ENCODE measurements at places on chromosomes 12 and 14.

DNA sequence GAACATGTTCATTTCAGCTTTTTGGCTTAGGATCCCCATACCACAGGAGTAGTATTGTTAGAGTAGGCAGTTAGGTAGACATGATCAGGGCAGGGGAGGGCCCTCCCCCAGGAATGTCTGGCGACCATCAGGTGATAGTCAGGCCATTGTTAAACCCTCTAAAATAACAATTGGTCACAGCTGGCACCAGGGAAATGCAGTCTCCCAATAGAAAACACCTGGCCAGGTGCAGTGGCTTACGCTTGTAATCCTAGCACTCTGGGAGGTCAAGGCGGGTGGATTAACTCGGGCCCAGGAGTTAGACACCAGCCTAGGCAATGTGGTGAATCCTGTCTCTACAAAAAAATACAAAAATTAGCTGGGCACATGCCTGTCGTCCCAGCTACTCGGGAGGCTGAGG, 187.1 kb downstream of the MON2 start:
- no peak for DNase-seq

DNA sequence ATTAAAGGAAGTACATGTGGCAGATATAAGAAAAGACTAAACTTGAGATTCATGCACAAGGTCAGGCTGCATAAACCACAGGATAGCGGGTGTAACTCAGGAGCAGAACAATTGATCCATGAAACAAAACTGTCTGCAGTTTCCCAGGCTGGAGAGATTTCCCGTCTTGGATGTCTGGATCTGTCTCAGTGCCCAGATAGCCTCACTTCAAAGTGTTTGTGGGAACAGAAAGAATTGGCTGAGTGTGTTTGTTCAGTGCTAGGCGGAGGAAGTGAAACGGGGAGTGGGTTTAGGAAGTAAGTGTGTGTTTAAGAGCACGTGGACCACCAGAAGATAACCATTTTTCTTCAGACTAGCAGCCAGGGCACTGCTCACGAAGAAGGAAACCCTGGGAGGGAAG, 1.4 kb upstream of the RNASE10 start:
- DNase-seq = no peak

- no peak for DNase-seq
Measured at GRCh38 chr14:21204167-21205025, 48.5 kb upstream of the OR5AU1 start.

- DNase-seq = no peak
Measured at GRCh38 chr12:7160183-7160582, 29.3 kb upstream of the PEX5 start.

DNA sequence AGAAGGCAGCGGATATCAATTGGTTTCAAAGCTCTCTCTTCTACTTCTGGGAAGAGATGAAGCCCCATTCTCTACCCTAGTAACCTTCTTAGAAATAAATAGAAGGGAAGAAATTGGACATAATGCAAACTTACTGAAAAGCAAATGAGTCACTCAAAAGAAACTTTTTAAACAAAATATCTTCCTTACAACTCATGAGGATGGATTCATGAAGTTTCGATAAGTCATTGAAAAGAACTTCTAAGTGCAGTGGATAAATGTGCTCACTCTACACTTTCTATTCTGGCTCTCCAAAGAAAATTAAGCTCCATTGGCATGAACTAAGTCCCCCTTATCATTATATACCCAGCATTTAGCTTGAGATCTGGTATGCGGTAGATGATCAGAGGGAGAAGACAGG, 899.5 kb downstream of the RPS29 start:
- DNase-seq = no peak

GRCh38 chr14:36582011-36582873, at the start of gene NKX2-8:
Gene NKX2-8, minus strand, starts transcription at chr14:36582614. Its CDS starts 225 bp downstream, at chr14:36582389.
- no peak for DNase-seq

DNA sequence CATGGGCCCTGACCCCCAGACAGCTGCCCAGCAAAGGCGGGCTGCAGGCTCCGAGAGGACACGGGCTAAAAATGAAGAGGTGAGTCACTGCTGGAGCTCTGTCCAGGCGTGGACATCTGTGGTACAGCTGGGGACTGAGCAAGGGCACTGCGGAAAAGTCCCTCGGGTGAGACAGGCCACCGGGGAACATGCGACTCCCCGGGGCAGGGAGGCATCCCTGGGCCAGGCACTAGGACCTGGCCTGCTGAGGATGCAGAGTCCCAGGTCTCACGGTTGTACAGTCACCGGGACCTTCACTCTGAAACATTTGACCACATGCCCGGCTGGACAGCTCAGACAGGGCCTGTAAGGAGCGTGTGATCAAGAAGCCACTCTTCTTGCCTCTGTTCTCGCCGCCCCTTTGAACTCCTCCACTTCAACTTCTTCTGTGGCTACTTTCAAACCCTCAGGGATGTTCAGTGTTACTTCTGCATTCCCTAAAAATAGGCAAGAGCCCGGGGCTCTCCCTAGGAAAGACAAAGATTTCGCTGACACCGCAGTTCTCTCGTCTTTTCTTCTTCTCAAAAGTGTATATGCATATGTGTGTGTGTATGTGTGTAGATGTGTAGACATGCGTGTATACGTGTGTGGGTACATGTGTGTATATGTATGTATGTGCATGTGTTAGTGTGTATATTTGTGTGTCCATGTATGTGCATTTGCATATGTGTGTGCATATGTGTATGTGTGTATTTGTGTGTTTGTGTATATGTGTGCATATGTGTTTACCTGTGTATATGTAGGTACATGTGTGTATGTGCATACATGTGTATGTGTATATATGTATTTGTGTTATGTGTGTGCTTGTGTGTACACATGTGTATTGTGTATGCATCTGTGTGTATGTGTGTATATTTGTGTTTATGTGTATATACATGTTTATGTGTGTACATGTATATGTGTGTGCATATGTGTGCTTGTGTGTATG, 5.0 kb upstream of the RFLNA start:
- DNase-seq = no peak

GRCh38 chr12:109378569-109378968, 30.9 kb downstream of the MYO1H start:
- DNase-seq = no peak

- DNase-seq = no peak
Measured at GRCh38 chr14:44352201-44352600, 154.9 kb downstream of the FSCB start.

DNA sequence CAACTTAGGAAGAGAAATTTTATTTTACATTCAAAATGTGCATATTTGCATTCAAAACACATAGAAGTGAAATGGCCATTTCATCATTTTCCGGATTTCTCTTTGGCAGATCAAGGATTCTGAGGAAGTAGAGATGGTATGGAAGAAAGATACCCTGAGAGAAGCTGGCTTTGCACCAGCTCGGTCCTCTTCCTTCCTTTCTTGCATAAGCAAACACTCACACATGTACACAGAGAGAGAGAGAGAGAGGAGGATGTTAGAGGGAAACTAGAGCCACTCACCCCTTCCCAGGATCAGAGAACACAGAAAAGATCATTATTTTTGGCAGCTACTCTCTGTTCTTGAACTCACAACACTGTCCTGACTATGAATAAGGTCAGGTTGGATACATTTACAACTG, 15.6 kb upstream of the PLEKHD1 start:
- no peak for DNase-seq

DNA sequence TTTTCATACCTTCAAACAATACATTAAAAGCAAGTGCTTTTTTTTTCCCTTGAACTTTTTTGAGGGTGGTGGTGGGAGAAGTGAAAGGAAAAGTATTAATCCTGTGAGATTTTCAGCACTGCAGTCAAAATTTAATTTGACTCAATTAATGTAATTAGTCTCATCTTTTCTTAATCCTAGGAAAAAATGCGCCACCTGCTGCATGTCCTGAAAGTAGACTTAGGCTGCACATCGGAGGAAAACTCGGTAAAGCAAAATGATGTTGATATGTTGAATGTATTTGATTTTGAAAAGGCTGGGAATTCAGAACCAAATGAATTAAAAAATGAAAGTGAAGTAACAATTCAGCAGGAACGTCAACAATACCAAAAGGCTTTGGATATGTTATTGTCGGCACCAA, 52.2 kb downstream of the SPATA7 start:
- no peak for DNase-seq

DNA sequence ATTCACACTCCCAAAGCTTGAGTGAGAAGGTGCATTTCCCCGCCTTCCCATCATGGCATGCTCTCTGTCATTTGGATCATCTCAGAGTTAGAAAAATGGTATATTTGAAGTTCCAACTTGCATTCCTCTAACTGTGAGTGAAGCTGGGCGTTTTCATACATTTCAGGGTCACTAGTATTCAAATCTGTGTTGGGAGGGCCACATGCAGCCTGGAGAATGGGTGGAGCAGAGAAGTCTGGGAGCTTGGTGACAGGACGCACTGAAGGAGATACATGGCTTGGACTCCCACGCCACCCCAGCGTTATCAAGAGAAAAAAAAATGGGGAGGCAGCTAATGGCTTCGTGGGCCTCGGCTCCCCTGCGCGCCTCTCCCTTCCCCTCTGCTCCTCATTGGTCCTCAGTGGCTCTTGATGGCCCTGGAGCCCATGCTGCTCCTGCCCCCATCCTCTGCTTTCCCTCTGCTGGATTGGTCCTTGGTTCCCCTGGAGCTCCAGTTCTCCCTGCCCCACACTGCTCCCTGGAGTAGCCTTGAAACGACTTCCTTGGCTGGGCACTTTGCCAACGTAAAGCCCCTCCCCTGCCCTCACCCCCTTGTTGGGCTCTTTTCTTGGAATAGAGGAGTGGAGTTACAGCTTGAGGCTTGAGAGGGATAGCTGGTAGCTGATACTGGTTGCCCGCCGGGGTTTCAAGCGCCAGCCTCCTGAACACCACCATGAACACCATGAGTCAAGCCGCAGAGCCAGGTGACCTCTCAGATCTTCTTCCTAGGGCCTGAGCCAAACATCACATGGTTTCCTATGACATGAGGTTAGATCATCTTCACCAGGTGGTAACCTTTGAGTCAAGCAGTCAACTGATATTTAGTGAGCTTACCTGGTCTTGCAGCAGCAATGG, 139.6 kb downstream of the PRKCH start:
- no peak for DNase-seq

DNA sequence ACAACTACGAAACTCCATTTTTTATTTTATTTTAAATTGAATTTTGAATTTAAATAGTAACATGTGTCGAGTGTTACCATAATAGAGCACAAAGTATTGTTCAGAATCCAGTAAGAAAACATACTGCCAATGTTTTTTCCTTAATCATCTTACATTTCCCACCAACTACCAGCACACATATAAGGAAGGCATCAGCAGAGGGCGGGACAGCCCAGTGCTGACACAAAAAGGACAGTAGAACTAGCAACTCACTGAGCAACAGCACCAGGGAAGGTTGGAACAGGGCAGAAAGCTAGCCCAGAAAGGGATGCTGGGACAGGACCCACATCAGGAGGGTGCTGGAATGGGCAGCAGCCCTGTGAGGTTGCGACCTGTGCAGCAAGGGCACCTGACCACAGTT, 43.9 kb downstream of the DICER1 start:
- no peak for DNase-seq

GRCh38 chr12:89179983-89180382, 172.3 kb downstream of the DUSP6 start:
- DNase-seq = no peak

DNA sequence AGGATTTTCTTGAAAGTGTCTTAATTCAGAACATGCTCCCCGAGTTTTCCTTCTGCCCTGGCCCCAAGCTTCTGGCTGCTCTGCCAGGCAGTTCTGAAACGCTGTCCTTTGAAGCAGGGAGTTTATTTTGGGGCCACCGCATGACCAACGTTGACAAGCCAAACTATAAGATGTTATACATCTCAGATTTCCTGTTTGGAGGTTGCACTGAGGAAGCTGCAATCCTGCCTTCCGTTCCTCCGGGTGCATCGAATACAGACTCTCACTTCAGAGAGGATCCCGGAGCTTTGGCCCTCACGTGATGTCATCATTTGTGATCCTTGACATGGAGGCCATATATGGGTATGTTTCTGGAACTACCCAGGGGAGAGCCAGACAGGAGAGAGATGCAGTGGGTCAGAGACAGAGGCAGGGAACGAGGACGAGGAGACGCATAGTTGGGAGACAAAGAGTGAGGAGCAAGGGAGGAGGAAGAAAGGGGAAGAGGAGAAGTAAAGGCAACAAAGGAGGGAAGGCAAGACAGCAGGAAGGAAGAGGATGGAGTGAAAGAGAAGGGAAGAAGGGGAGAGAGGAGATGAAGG, at the start of gene ASB2:
Gene ASB2, minus strand, starts transcription at position 94 of the 581 bp plus-strand sequence. CDS start 12,031 bp downstream, outside the sequence.
- DNase-seq = no peak

DNA sequence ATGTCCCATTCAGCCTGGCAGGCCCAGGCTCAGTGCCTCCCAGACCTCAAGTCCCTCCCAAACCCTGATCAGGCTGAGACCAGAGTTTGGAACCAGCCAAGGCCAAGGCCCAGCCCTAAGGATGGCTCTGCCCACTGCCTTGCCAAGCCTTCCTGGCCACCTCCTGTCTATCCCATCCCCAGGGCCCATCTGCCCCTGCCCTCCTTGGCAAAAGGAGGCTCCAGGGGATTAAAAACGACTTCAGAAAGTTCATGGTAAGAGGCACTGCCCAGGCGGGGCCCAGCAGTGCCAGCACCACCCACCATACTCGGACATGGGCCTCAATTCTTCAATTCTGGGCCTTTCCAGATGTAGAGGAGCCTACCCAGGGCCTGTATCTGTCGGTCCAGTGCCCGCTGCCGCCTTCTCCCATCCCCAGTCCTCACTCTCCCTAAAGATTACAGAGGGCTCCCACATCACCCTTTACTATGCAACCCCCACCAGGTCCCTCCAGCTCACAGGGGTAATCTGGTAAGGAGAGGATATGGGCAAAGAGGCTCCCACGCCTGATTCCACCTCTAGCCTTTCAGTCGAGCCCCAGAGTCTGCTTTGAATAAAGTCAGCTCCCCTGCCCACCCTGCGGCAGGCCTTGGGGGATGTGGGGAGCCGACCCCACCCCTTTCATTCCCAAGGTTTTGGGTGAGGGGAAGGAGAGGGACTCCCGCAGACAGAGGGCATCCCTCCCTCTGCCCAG, 932 bp downstream of the ADCY6 start:
- DNase-seq = no peak

- no peak for DNase-seq
Measured at GRCh38 chr12:79407671-79408622, 282.8 kb downstream of the PAWR start.

GRCh38 chr14:33647385-33647786, 303.5 kb downstream of the EGLN3 start:
- DNase-seq = no peak

DNA sequence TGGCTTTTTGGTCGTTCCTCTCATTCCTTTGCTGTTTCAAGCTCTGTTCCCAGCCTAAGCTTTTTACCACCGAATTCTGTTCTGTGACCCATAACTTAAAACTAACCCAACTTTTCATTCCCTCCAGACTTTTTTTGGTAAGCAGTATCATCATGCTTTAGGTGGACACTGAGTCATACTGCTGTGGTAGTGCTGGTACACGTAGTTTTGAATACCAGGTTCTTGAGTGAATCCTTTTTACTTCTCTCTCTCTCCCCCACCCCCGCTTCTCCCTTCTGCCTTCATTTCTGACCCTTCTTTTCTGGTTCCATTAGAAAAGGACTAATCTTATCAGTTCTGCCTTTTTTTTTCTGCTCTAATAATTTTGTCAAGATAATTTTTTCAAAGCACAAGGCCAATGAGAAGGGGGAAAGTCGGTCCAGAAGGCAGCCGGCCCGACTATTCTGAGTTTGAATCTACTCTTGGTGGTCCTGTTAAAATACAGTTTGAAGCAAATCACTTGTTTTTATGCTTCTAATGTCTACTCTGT, 2.3 kb upstream of the MDM2 start:
- DNase-seq = no peak
